Mammary epithelial cell (primary cell): ENCODE measurements at places on chromosomes 11 and 22. TPM values are rescaled to one million over a fixed set of nuclear protein-coding genes. Genes with fewer than 3 reads are reported as not detected.

Gene PGA4
- total RNA-seq, result not detected

Gene CHST1
- total RNA-seq, result 1.2 and 7.1 TPM in 2 replicates

Gene HTR3A
- total RNA-seq, result not detected

Gene SNRPD3
- 86.8 and 99.7 TPM in 2 replicates for total RNA-seq

Gene OVCH2
- total RNA-seq, result 9.0 TPM

Gene HTR3B
- total RNA-seq, result not detected in 2 replicates

Gene RRM1
- 73.0 and 113 TPM in 2 replicates for total RNA-seq

Gene KCNQ1OT1
- total RNA-seq, result 1.0 TPM
